Activated CD8-positive, alpha-beta memory T cell treated with anti-CD3 and anti-CD28 coated beads, Interleukin-2, amount 10 ng/mL, durations not matched to agents 7 days and 5 days (primary cell): ENCODE measurements at places on chromosomes 2 and 18.

DNA sequence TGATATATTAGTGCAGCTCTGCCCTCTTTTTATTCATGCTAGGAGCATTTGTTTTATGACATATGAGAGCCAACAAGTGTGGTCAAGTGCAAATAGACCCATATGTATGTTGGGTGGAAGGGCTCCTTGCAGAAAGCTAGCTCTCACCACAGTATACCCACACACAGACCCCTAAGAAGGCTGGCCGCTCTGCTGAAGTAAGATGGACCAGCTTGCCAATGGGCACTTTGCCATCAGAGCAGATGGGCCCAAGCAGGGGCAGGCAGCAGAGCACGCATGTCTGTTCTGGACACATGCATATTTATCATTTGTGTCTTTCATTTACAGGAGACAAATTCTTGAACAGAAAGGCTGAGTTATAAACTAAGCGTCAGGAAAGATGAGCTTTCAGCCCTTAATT is 187.5 kb upstream of the DTNA start:
- H3K36me3 ChIP-seq = no peaks in the 10 kb centered on the region
- H3K27me3 ChIP-seq = no peaks in the 10 kb centered on the region
- no peak overlapping the region for H3K4me3 ChIP-seq
- no peaks in the 10 kb centered on the region for H3K4me1 ChIP-seq

- H3K27ac ChIP-seq = no peak overlapping the region
- H3K4me3 ChIP-seq = no peak overlapping the region
- H3K27me3 ChIP-seq = no peaks in the 10 kb centered on the region
- H3K36me3 ChIP-seq = no peaks in the 10 kb centered on the region
These were observed 40.4 kb downstream of the PSD4 start for GRCh38 chr2:113214141-113214540.

DNA sequence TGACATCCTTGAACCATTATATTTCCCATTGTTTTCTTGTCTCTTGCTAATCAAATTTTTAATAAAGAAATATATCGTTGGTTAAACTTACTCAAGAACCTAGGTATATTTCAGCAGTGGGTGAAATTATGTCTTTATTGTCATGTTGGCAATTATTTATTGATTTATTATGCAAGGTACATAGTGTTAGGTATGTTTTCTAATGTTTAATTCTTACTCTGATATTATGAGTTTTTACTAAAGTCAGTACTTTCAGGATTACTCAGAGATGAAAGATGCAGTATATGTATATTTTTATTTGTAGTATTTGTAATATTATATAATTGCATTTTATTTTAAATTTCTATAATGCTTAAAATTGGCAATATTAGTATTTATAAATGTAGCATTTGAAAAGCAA is 46.9 kb downstream of the PSMD14 start:
- peaks cover 3% of the 10 kb centered on the region for H3K4me1 ChIP-seq
- H3K27me3 ChIP-seq = no peaks in the 10 kb centered on the region
- no peak overlapping the region for H3K4me3 ChIP-seq

- H3K4me3 ChIP-seq = no peak overlapping the region
- H3K4me1 ChIP-seq = no peaks in the 10 kb centered on the region
These were observed 66.7 kb upstream of the RPL31 start for GRCh38 chr2:100935372-100935752.
